ENCODE measurements at places on chromosomes 4 and X. TPM values are rescaled to one million over a fixed set of nuclear protein-coding genes. Genes with fewer than 3 reads are reported as not detected.

GRCh38 chrX:154840856-154841255 is 6.4 kb upstream of the SMIM9 start:
- no peak for DNase-seq

DNA sequence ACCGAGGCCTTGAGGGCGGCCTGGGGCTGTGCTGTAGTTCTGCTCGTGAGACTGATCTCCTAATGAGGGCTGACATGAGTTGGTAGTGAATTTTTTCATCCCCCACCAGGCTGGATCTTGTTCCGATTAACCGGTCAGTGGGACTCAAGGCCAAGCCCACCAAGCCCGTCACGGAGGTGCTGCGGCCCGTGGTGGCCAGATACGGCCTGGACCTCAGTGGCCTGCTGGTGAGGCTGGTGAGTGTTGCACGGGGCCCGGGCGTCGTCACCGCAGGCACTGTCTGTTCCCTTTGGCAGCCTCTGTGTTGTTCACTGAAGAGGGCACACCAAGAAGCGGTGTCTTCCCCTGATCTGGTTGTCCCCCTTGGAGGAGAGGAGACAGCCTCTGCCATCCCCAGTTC is 18.4 kb upstream of the HGFAC start:
- no peak for DNase-seq

GRCh38 chr4:19259920-19260319 is 991.8 kb upstream of the SLIT2 start:
- DNase-seq, result no peak

- peak; percentile 89 for DNase-seq
These were observed at the start of gene AFAP1 for GRCh38 chr4:7939377-7940108. Gene AFAP1 (minus strand): TSS chr4:7939861. CDS start chr4:7872078, 67,783 bp downstream.

DNA sequence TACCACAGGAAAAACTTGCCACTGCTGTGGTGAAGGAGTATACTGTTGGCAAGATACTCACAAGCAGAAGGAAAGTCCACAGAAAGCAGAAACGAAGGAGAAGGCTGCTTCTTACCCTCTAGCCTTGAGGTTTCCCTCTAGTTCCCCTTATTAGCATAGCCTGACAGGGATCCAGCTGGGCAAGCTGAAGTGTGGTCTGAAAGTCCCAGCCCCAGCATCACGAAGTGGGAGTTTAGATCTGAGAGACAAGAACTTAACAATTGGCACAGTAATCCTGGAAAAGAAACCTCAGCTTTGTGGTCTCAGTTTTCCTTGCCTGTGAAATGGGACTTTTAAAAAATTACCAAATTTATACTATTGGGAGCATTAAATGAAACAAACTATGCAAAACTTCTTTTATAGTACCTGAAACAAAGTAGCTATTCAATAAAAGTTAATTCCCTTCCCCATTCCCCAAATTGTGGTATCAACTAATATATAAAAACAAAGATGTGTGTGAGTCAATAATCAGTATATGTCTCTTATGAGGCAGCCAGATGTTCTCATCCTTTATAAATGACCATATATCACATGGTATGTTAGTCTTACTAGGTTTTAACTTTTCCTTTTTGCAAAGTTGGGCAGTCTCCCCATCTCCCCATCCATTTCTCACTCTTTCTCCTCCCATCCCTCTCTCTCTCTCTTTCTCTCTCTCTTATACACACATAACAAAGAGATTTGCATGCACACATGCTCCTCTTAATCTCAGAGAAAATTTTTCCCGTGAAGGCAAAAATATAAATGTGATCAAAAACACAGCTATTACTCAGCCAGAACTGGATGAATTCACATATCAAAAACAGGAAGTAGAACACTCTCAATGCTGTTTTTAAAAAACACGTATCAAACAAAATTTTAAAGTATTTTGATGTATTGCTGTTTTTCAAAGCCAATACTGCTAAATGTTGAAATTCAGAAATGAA is 57.8 kb downstream of the SCFD2 start:
- DNase-seq, result no peak

DNA sequence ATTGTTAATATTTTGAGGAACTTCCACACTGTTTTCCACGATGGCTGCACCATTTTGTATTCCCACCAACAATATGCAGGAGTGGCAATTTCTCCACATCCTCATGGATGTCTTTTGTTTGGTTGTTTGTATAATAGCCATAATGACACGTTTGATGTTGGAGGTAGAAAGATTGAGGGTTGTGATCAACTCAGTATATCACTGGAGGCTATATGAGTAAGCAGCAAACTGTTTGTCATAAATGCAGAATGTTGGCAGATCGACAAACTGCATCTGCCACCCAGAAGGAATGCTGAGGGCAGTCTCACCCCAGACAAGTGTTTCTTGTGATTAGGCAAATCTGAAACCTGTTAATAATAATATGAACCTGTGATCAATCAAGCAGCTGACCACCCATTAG is 243.9 kb upstream of the WDFY3 start:
- DNase-seq, result no peak

Gene VCX2
- not detected for total RNA-seq

Gene C4orf36
- total RNA-seq, result not detected

DNA sequence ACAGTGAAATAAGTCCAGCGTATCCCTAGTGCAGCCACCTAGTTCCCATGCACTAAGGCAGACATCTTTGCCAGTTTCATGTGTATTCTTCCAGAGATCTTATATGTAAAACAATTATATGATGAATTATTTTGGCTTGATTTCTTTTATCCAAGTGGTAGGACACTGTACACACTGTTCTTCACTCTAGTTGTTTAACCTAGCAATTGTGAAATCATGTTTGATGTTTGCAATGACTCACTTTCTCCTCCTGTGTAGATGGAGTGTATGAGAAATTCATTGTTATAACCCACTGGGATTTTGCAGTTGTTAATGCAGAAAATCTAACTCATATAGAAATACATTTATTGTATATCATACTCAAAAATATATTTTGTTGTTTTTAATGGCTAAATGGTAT is 17.5 kb upstream of the TBC1D1 start:
- no peak for DNase-seq

- DNase-seq, result no peak
These were observed 881 bp downstream of the LRCH2 start for GRCh38 chrX:115232933-115233496.

DNA sequence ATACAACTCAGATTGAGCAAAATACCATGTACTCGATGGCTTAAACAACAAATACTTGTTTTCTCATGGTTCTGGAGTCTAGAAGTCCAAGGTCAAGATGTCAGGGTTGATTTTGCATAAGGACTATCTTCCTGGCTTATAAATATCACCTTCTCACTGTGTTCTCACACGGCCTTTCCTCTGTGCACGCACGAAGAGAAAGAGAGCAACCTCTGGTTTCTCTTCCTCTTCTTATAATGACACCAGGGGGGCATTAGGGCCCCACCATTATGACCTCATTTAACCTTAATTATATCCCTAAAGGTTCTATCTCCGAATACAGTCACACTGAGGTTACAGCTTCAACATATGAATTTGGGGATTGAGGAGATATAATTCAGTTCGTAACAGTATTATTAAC is 504.0 kb downstream of the MAGEE1 start:
- DNase-seq, result no peak

DNA sequence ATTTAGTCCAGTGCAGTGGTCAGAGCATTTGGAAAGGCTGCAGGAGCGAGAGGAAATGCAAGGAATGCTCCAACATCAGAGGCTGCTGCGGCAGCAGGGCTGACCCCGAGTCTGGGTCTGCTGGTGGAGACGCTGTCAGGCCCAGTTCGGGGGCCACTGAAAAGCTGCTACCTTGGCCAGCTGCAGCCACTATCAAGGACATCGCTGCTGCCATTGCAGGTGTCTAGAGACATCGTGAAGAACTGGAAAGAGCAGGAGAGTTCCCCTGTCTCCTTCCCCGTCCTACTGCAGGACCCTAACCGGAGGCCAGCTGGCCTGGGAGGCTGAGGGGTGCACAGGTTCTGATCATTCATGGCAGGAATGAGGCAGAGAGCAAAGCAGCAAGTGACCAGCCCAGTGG is 29.5 kb upstream of the GPR78 start:
- no peak for DNase-seq

Gene IL2RG
- total RNA-seq, result 10.6 TPM

DNA sequence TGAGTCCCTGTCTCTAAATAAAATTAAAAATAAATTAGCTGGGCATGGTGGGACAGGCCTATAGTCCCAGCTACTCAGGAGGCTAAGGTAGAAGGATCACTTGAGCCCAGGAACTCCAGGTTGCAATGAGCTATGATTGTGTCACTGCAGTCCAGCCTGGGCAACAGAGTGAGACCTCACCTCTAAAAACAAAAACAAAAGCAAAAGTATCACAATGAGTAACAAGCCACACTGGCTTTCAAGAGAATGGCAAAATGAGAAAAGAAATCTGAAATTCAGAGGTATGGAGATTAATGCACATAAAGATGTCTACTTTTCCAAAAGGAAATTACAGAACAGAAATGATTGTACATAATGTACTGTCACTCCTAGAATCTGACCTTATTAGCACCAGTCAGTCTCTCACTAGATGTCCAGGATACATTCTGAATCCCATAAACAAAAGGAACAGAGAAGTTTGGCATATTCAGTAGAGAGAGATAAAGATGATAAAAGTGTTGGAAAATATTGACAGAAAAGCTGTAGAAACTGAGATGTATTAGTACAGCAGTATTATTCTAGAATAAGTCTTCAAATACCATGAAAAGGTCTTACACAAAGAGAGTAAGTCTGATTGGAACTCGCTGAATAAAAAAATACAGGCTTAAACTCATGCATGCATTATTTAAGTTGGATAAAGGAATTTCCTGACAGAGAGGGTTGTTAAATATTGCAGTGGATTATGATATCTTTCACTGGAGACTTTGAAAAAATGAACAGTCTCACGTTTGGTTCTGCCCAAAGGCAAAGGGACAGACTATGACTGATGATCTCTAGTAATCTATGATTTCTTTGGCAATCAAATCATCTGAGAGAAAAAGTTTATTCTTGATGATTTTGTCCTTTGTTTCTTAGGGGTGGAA is 102.5 kb downstream of the SH3RF1 start:
- no peak for DNase-seq

Gene HMGN5
- 2.9 TPM for total RNA-seq

DNA sequence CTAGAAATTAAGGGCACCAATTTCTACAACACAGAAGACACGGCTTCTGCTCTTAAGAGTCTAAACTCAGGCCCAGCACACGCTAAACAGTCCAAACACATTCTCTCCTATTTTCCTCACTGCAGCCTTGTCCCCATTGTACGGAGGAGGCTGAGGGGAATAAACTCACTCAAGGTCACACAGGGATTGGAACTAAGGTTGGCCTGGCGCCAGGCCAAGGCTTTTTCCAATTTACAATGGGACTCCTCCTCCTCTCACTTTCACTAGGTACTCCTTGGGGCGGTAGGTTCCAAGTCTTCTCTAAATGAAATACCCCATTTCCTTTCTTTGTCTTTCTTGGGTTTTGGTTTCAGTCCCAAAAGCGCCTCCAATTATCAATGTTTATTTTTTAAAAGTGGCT is 48.7 kb upstream of the CRMP1 start:
- no peak for DNase-seq

GRCh38 chr4:175326796-175327195 is 408.6 kb downstream of the ADAM29 start:
- no peak for DNase-seq

Gene AFP
- not detected for total RNA-seq
